NCI-H1092 (cell line): ENCODE measurements at places on chromosomes 12 and 14.
A peak's percentile ranks its signal among the peaks of the same experiment; 100 is the strongest.

- no peak for DNase-seq
Observed at GRCh38 chr14:101851183-101851582, 89.7 kb downstream of the PPP2R5C start.

DNA sequence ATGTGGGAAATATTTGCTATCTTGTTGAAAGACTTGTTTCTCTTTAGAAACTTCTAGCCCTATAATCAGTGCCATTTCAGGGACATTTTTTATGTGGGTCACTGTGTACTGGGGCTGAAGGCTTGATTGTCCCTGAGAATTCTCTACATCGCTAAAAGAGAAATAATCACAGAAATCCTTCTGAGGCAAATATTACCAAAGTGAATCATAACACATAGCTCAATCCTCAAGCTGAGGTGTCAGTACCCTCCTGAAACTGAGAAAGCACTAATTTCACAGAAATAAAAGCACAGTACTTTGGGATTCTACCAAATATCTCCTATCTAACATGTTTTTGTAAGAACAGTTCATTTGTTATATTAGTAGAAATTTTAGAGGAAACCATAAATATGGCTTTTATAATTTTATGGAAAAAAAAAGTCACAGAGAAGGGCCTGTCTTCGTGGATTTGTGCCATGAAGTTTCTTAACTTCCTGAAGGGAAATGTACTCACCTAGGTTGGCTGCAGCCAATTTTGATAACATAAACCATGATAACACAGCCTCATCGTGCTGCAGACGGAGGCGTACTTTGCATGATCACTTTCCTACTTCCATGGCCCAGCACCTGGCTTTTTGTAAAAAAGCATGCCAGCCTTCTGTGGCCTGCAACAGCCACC, 163.7 kb upstream of the HIF1A start:
- no peak for DNase-seq

- DNase-seq = no peak
Observed at GRCh38 chr12:73225941-73226340, 953.8 kb downstream of the TRHDE start.

DNA sequence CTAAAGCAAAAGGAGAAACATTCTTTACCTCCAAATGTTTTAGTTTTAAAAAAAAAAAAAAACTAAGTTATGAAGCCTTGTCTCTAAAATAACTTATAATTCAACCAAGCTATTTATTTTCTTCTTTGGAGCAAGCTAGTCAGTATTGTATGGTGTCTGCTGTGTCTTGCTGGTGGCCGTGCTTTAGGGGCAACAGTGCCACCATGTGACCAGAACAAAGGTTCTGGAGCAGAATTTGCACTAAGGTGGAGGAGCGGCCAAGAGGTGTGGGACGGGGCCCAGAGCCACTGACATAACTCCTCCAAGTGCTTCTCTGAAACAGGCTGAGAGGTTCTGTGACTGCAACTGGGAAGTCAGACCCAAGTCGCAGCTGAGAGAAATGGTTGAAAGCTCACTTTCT, 4.5 kb downstream of the FICD start:
- no peak for DNase-seq

DNA sequence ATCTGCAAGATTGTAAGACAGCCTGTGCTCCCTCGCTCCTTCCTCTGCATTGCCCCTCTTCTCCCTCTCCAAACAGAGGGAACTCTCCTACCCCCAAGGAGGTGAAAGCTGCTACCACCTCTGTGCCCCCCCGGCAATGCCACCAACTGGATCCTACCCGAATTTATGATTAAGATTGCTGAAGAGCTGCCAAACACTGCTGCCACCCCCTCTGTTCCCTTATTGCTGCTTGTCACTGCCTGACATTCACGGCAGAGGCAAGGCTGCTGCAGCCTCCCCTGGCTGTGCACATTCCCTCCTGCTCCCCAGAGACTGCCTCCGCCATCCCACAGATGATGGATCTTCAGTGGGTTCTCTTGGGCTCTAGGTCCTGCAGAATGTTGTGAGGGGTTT, 37.4 kb downstream of the DAD1 start:
- DNase-seq = no peak

GRCh38 chr14:94960285-94961001, 190.5 kb upstream of the GSC start:
- DNase-seq = no peak

DNA sequence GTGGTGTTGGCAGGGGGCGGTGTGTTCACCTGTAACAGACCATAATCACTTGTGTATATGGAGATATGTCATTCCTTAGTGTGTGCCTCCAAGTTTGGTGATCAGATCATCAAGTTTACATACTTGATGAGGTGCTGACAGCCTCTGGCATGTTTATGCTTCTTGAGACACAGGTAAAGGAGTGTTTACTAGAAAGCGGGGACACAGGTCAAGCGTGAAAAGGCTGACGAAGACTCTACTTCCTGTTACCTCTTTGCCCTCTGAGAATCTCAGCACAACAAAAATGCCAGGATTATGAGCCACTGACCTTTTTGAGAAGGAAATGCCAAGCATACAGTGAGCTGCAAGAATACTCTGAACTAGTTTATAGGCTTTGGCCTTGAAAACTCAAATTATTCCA, 29.6 kb downstream of the PRDM4 start:
- DNase-seq = no peak

DNA sequence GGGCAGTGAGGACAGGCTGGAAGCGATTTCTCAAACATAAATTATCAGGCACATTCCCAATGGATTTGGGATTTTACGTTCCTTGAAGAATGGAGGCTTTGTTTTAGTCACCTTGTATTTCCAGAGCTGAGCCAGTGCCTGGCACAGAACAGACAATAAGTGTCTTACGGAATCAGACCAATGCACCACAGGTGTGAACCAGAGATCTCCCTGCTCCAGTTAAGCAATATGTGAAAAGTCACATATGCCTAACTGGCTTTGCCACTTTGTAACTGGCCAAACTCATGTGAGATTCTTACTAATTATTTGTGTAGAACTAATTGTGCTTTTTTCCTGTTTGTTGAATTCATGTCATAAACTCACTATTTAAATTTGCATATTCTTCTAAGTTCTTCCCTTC, 130.4 kb downstream of the KCNH5 start:
- no peak for DNase-seq

- DNase-seq = no peak
Observed at GRCh38 chr14:75279763-75280290, 1.2 kb downstream of the FOS start.

DNA sequence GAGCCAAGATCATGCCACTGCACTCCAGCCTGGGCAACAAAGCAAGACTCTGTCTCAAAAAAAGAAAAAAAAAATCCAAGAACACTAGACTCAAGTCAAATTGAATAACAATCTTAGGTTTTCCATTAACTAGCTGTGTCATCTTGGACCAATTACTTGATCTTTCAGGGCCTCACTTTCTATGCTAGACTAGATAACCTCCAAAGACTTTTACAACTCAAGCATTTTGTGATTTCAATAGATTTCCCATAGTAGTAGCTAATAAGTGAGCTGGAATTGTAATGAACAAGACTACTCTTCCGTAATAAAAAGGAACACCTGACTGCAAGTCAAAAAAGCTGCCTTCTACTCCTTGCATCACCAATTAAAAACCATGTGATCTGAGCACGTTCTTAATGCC, 127.0 kb upstream of the SSTR1 start:
- no peak for DNase-seq

DNA sequence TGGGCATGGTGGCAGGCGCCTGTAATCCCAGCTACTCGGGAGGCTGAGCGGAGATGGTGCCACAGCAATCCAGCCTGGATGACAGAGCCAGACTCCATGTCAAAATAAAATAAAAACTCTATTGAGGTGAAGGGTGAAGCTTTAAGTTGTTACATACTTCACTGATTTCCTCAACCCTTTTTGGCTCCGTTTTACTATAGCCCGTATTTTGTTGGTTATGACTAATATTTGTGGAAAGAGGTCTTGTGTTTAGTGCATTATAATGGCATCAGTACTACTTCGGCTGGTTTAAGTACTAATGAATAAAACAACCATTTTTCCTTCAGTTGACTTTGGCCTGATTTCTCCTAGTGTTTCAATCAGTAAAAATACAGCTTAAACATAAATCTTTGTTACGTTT, 27.0 kb upstream of the SLC2A14 start:
- DNase-seq = no peak

- DNase-seq = peak; percentile 6
Observed at GRCh38 chr14:78848234-78848820, 678.2 kb downstream of the NRXN3 start.

GRCh38 chr12:38332814-38333213, 16.2 kb downstream of the ALG10B start:
- DNase-seq = no peak

- no peak for DNase-seq
Observed at GRCh38 chr14:70188322-70188658, 461 bp downstream of the SLC8A3 start.

GRCh38 chr12:67818459-67818903, 169.9 kb downstream of the DYRK2 start:
- no peak for DNase-seq

GRCh38 chr12:9615420-9616136, 7.9 kb upstream of the KLRB1 start:
- no peak for DNase-seq
